AG04449 (cell line): ENCODE measurements at places on chromosomes 2 and 18.
A peak's percentile ranks its signal among the peaks of the same experiment; 100 is the strongest.

GRCh38 chr2:56128235-56128634 is 55.6 kb upstream of the CCDC85A start:
- DNase-seq = no peak

DNA sequence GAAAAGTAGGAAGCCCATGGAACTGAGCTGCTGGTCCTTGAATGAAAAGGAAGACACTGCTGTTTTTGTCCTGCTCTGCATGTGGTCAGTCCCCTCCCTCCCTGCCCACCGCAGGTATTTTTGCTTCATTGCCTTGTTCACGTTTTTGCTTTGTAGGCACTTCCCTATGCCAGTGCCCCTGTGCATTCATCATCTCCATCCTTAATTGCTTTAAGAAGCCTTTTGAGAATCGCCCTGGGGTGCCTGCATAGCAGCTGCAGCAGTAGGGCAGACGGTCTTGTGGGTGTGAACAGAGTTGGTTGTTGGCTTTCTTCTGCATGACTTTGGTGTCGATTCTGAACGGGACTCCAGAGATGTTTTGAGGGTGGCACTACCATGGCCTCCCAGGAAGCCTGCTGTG is 97.0 kb downstream of the CABLES1 start:
- no peak for DNase-seq

GRCh38 chr2:197847651-197848401 is 43.4 kb downstream of the PLCL1 start:
- DNase-seq = no peak

DNA sequence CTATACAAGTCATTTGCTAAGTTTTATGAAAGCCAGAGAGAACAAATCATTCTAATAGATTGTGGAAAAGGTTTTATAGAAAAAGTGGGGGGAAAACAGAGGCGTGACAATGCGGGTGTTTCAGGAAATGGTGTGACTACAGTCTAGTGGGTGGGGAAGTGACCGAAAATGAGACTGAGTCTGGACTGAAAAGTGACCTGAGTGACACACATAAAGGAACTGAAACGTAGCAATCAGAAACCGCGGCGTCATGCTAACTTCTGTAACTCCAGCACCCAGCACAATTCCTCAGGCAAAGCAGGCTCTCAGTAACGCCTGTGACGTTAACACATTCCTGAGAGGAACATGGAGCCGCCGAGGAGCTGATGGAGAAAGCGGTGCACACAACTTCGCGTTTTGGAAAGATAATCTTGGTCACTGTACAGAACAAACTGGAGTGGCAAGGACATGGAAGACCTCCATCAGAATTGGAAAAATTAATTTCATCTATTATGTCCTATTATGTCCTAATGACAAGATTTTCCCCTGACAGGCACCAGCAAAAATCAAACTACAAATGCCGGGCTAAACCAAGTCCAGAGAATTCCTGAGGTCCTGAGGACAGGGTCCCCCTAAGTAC is 1.4 kb upstream of the CD226 start:
- no peak for DNase-seq

- no peak for DNase-seq
Observed at GRCh38 chr2:236642125-236642524, 72.5 kb downstream of the ACKR3 start.

DNA sequence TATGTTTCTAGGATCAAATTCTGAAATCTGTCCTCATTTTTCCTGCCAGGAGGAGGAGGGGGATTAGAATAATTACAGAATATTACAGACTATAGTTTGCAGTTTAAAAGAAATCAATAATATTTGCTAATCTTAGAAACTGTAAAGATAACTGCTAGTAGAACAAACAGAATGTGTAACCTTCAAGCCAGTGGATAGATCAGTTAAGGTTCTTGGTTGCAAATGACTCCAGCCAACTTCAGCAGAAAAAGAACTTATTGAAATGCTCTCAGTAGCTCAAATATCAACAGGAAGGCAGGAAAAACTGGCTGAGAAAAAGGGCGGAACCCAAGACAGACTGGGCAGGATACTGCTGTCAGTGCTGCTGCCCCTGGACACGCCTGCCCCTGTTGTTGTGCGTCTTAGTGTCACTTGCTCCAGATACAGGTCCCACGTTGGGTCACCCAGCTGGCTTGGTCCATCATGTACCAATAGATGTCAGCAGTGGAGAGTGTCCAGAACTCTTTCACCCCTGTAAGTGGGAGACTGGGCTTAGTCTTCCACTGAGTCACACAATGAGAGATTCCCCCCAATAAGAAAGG is 10.2 kb downstream of the NMUR1 start:
- no peak for DNase-seq

- no peak for DNase-seq
Observed at GRCh38 chr2:66515743-66516142, 80.8 kb downstream of the MEIS1 start.

- no peak for DNase-seq
Observed at GRCh38 chr18:50636366-50637057, 76.6 kb downstream of the MAPK4 start.

DNA sequence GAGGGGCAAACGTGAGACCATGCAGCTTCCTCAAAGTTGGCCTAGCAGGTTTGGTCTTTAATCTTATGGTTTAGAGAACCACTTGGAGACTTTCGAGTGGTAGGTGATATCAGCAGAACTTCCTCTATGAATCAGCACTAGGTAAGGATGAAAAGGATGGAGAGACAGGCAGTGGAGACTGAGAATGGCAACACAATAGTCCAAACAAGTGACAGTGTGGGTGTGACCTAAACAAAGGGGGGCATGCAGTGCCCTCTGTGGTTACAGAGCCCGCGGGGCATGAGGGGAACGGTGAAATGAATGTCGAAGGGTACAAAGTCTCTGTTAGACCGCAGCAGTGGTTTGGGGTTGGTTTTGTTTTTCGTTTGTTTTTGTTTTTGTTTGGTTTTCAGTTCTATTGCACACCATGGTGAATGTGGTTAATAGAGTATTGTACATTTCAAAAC is 143.9 kb downstream of the L3MBTL4 start:
- DNase-seq = no peak

- DNase-seq = no peak
Observed at GRCh38 chr2:166825914-166826313, 62.4 kb upstream of the XIRP2 start.

DNA sequence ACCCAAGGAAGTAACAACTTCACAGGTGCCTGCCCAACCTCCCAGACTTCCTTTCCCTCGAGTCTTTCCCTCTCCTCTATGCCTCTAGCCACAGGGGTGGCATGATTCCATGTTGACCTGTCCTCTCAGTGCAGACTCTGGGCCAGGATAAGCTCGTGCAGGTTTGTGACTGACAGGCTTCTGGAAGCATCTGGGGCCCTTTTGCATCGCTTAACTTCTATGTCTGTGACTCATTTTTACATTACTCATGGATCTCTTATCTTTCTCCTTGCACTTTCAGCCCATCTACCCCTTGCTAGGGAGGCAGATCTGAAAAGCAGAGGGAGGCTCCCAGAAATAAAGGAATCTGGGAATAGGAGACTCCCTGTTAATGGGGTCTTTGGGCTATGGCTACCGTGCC is 98.5 kb upstream of the RIOK3 start:
- DNase-seq = no peak

DNA sequence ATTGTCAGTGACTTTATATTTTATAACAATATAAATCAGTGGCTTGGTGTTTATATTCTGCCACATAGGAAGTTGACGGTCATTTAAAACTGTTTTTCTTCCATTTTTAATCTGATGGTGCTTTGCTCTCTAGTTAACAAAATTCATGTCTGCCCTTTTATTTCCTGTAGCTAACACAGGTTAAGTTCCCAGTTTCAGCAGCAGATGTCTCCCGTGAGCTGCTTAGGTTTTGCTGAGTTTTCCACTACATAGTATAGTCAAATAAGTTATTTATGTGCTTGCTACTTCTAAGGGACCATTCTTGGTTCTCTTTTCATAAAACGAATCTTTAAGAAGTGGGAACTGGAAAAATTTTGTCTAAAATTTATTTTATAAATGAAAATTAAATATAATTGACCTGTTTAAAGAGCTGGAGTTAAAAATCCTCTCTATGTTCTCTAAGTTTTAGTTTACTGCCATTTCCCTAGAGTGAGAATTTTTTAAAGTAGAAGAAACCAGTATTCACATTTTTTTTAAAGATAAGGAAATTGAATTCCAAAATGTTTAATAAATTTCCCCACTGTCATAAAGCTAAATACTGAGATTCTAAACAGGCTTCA is 20.6 kb downstream of the HTR2B start:
- peak; percentile 26 for DNase-seq
